ENCODE measurements at places on chromosomes 4 and X.
A peak's percentile ranks its signal among the peaks of the same experiment; 100 is the strongest.

- DNase-seq: no peak
These were observed 352.2 kb upstream of the CPEB2 start for GRCh38 chr4:14650127-14650526.

- DNase-seq: no peak
These were observed 20.3 kb upstream of the GUCY1B1 start for GRCh38 chr4:155738548-155738947.

- no peak for DNase-seq
These were observed 808 bp downstream of the THAP6 start for GRCh38 chr4:75514949-75515612.

DNA sequence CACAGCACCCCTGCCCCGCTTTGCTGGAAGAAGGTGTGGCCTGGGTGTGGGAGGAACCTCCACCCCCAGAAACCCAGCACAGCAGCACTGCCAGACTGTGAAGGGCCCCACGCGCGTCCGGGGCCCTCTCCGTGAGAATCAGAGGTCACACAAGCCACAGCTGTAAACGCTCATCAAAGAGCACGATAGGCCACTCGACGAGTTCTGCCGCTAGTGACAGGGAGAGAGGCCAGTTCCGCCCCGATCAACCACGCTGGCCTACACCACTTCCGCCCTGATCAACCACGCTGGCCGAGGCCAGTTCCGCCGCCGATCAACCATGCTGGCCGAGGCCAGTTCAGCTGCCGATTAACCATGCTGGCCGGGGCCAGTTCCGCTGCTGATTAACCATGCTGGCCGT is 25.9 kb upstream of the ADRA2C start:
- no peak for DNase-seq

DNA sequence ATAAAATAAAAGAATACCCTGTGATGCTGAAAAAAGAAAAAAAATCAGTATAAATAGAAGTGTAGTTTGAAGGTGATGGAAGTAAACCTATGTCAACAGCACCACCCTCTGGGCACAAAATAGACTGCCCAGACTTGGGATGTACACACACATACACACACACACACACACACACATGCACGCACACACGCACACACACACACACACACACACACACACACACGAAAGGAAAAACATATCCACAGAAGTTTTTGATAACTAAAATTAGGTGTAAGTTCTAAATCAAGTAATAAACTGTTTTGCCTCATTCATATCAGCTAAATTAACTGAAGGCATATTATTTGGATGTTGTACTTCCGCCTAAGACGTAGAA is 40.5 kb downstream of the ANXA5 start:
- DNase-seq: peak; percentile 30

DNA sequence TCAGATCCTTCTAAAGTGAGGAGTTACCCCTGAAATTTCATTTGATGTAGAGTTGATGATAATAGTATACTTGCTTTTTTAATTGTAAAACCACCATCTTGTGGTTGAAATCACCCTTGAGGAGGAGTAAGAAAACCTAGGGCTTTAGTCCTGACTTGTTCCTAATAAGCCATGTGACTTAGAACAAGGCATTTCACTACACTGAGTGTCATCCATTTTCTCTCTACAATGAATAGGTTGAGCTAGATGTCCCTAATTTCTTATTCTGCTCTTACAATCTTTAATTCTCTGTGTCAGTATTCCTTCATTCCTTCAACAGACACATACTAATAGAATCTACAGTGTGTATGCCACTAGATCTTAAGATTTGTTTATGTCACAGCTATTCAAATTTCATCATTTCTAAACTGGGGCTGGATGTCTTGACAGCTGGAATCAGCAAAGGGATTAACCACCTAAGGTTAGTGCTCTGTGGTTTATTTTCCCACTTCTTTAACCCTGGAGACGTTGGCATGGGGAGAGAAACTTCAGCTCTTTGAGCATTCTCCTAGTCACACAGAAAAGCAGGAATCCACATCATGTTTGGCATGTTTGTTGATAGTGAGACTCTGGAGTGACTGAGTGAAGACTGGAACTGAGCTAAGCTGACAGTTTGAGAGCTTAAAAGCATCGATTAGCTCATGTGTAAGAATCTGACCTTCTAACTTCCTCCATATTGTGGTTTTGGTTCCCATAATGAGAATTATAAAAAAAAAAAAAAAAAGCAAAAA is 246.3 kb downstream of the NDST4 start:
- no peak for DNase-seq

- DNase-seq: no peak
These were observed 19.5 kb upstream of the TMEM154 start for GRCh38 chr4:152699313-152699712.

GRCh38 chr4:190014771-190015537 is 12.1 kb downstream of the FRG2 start:
- no peak for DNase-seq

- DNase-seq: no peak
These were observed 394.8 kb upstream of the TENM3 start for GRCh38 chr4:181848357-181848756.

- no peak for DNase-seq
These were observed 96.5 kb upstream of the PGRMC2 start for GRCh38 chr4:128384091-128384520.

GRCh38 chrX:96721354-96721753 is 36.7 kb downstream of the DIAPH2 start:
- no peak for DNase-seq

DNA sequence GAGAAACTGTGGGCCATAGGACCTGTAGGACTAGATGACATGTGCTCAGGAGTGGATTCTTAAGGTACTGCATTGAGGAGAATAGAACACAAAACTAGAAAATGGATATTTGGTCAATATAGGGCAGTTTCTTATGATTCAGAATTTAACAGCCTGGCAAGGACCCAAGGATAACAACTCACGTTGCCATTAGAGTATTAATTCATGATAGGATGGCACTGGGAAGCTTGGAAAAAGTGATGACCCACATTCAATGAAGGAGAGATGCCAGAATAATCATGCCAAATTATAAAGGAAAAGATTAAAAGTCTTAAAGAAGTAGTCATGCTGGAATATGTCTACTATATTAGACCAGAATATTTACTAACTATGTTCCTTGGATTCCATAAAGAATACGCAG is 594.5 kb downstream of the ANKRD50 start:
- DNase-seq: no peak

DNA sequence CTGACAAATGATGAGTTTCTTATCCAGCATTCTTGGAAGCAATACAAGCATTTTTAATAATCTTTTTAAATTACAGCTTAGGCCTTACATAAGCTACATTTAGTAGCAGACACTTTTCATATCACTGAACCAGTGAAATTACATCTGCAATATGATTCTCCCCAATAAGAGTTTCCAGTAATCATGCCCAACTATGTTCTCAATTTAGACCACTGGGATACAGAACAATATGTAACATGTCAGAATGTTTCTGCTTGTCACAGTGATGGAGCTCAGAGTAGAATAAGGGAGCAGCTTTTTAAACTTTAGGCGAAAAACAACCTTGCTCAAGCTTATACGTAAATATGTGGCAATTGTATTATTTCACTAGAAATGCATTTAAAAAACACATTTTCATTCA is 1132.2 kb downstream of the FAT4 start:
- DNase-seq: no peak

DNA sequence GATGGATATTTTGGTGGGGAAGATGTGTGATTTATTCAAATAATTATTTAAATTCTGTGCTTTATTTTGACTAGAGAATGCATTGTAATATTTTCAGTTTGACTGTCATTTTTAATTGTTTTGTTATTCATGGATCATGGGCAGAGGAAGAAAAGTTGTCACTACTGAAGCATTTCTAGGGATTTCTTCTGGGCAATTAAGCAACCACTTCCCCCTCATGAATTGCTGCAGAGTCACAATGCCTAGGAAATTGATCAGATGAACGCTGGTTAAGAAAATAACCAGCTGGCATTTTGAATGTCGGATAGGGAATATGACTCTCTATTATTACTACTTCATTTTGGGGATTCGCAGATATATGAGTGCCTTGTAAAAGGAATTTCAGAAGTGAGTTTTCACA is 283.3 kb downstream of the IL15 start:
- DNase-seq: no peak

GRCh38 chr4:1206299-1207156 is 34.1 kb upstream of the SPON2 start:
- no peak for DNase-seq

- no peak for DNase-seq
These were observed 89.8 kb upstream of the PRKG2 start for GRCh38 chr4:81304871-81305270.

- no peak for DNase-seq
These were observed 11.8 kb downstream of the GAB1 start for GRCh38 chr4:143348233-143349077.

DNA sequence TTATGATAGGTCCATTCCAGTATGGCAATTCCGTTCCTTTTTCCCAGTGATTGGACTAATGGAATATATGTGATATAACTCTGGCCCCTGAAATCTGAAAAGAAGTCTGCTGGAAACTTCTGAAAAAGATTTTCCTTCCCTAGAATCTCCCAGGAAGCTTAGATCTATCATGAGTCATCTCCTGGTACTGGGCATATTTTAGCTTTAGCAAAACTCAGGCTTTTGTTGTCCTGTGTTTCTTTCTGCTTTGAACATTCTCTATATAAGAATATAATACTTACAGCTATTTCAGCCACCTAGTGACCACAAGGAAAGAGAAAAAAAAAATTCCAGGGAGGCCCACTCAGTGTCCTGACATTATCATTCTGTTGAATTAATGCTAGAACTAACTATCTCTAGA is 597.2 kb upstream of the GRIA3 start:
- no peak for DNase-seq

GRCh38 chr4:62018537-62018936 is 818.4 kb downstream of the ADGRL3 start:
- DNase-seq: no peak

GRCh38 chr4:36165631-36166005 is 78.7 kb downstream of the ARAP2 start:
- no peak for DNase-seq

- DNase-seq: no peak
These were observed 23.7 kb downstream of the RWDD4 start for GRCh38 chr4:183635321-183635720.

GRCh38 chr4:54930226-54930625 is 195.2 kb downstream of the KDR start:
- peak; percentile 8 for DNase-seq

DNA sequence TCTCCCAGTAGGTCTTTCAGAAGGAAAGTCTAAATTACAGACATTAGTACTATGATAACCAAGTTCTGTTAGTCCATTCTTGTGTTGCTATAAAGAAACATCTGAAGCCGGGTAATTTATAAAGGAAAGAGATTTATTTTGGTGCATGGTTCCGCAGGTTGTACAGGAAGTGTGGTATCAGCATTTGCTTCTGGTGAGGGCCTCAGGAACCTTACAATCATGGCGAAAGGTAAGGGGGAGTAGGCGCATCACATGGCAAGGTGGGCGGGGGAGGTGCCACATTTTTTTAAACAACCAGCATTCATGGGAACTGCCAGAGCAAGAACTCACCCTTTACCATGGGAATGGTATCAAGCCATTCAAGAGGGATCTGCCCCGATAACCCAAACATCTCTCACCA is 26.2 kb upstream of the USP46 start:
- no peak for DNase-seq

DNA sequence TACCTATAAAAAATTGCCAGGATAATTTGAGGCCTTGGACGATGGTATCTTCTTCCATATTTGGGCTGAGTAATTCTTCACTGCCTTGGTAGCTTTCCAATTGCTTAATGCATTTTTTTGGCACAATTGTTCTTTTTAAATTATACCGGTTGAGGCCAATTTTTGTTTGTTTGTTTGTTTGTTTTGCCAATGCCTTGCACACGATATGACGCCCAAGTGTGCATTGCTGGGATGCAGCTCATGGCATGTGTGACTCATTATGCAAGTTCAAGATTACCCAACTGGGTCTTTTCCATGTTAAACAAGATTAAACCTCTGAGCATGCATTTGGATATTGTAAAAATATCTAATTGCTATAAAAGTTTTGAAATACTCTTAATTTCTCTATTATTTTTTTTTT is 71.1 kb upstream of the KCNIP4 start:
- DNase-seq: no peak

- no peak for DNase-seq
These were observed 6.0 kb downstream of the FGF16 start for GRCh38 chrX:77453190-77453589.

GRCh38 chr4:173270312-173271027 is 63.7 kb downstream of the HMGB2 start:
- no peak for DNase-seq

DNA sequence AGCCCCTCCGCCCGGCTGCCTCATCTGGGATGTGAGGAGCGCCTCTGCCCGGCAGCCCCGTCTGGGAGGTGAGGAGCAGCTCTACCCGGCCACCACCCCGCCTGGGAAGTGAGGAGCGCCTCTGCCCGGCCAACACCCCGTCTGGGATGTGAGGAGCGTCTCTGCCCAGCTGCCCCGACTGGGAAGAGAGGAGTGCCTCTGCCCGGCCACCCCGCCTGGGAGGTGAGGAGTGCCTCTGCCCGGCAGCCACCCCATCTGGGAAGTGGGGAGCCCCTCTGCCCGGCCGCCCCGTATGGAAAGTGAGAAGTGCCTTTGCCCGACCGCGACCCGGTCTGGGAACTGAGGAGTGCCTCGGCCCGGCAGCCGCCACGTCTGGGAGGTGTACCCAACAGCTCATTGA is 74.3 kb upstream of the TNIP3 start:
- DNase-seq: no peak

DNA sequence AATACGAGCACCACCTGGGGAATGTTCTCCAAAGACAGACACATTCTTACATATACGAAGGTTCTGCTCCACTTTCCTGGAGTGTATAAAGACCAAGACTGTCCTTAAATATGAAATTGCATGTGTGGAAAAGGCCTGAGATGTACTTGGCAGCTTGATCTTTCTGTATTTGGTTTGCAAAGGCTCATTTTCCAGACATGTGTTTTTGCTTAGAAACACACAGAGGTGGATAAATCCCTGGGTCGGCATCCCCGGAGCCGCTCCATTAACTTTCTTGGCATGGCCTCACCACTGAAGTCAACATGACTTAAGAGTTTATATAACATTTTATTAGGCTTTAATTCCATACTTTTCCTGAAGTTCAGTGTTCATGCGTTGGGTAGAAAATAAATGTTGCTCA is 239.4 kb downstream of the LDB2 start:
- no peak for DNase-seq

GRCh38 chrX:130246084-130246483 is 22.6 kb downstream of the ZNF280C start:
- DNase-seq: no peak

GRCh38 chr4:48259748-48260147 is 9.9 kb downstream of the TEC start:
- DNase-seq: no peak
